Activated CD4-positive, alpha-beta T cell treated with anti-CD3 and anti-CD28 coated beads, Interleukin-2, amount 50 U/mL, for 48 hours (primary cell): ENCODE measurements at places on chromosomes 16 and 17.
A peak's percentile ranks its signal among the peaks of the same experiment; 100 is the strongest.

GRCh38 chr16:68249371-68249770 lies 4.2 kb downstream of the PLA2G15 start:
- DNase-seq: no peak

DNA sequence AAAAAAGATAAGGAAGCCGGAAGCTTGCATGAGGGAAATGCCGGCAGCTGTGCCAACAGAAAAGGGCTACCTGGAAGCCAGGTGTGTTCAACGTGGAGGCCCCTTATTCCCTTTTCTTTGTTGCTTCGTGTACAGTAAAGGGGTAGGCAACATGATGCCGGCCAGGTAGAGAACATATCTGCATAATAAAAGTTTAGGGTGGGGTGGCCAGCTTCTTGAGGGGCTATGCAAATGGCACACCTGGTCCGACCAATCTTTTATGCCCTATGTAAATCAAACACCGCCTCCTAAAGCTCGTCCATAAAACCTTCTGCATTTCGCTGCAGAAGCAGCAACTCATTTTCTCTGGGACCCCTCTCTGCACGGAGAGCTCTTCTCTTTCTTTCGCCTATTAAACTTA lies 911.6 kb downstream of the KCNJ2 start:
- no peak for DNase-seq

DNA sequence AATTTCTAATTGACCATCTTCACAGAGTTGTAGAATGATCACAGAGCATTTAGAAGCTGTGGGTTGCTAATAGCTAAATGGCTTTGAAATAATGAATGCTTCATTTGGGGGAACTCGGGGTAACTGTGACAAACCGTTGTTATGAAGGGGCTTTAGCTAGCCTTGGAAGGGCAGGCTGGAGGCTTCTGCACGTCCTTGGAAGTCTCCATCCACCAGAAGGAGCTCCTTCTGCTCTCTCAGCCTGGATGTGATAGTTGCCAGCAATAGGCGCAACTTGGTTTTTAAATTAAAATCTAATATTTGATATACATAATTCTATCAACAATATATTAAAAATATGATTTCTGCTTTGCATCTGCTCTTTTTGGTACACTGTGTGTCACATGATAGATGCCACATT lies 200.5 kb downstream of the RPTOR start:
- DNase-seq: no peak

DNA sequence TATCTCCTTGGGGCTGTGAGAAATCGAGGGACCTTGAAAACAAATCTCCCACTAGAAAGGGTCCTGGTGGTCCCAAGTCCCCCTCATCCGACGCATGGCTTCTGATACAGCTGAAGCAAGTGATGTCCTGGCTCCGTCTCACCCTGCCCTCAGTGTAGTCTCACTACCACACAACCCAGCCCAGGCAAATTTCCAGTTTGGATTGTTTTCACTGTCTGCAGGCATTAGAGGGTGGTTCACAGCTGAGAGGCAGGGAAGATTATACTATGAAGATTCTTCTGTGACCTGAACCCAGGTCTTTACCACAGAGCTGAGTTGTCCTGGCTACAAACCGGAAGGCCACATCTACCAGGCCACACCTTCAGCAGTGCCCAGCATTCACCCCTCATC lies 17.7 kb downstream of the ZNHIT3 start:
- no peak for DNase-seq

GRCh38 chr17:80263253-80264204 lies 2.9 kb downstream of the RNF213 start:
- DNase-seq: peak; percentile 87

GRCh38 chr16:47568351-47568750 lies 107.2 kb downstream of the PHKB start:
- DNase-seq: no peak

DNA sequence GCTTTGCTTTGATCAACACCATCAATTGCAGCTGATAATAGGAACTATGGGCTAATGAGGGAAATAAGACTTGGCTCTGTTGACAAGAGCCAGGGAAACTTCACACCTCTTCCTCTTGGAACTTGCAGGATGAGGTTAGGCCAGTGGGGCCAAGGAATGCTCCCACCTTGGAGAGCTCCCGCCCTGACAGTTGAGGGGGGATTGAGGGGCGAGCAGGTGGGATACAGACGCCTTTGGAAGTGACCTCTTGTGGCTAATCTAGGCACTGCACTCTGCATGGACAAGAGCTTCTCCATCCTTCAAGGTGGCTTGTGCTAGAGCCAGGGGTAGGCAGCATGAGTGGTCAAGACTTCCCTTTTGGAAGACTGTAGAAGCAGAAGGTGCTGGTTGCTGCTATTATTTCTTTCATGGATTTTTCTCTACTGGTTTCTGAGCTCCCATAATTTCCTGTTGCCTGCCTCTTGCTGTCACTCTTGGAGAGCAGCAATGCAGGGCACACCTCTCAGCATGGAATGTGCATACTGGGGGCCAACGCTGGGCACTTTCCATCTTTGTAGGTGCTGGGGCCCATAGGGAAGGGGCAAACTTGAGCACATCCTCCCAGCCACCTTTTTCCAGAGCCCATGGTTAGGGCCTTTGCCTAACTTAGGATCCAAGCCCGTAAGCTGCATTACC lies 2.3 kb upstream of the PHF12 start:
- DNase-seq: peak; percentile 44

DNA sequence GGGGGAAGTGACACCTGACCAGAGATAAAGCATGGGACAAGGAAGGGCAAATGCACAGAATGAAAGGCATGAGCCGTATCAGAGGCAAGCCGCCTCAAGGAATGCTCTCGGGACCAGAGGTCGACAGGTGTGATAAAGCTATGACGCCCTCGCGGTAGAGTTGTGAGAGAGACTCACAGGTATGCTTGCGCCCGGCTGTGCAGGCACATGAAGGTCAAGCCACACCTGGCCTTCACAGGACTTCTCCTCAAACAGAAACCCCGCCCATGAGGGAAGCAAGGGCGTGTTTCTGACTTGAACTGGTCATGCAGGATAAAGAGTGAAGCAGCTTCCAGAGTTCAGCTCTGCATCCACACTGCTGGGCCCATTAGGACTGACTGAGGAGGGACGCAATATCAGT lies 7.8 kb downstream of the NCBP3 start:
- no peak for DNase-seq

DNA sequence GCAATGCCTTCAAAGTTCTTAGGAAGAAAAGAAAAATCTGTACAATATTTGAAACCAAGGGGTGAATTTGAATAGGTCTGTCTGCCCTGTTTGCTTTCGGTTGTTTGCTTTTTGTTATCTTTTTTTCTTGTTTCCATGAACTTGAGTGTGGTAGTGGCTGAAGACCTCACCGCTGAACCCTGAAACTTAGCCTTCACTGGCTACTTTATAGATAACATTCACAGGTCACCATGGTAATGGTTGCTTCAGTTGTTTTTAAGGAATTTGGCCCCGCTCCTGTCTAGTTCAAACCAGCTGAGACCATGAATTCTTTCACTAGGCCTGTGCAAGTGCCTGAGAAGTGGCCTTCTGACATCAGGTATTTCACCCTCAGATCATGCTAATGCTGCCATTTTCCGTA lies 137.0 kb upstream of the PMFBP1 start:
- DNase-seq: no peak

DNA sequence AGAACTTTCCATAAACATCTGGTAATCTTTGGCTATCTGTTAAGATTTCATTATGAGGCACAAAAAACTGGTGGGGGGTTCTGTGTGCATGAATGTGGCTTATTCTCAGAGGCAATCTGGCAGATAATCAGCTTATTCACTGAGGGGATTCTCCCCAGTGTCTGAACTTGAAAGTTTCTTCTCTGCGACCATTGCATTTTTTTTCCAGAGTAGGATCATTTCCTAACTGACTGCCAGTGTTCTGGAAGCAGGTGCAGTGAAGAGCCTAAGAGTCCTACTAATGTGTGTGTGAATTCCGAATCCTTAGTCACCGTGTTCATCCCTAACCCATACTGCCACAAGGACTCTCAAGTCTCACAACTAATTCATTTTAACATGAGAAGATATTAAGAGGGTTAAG lies 64.9 kb upstream of the LRRC37A3 start:
- DNase-seq: peak; percentile 28

DNA sequence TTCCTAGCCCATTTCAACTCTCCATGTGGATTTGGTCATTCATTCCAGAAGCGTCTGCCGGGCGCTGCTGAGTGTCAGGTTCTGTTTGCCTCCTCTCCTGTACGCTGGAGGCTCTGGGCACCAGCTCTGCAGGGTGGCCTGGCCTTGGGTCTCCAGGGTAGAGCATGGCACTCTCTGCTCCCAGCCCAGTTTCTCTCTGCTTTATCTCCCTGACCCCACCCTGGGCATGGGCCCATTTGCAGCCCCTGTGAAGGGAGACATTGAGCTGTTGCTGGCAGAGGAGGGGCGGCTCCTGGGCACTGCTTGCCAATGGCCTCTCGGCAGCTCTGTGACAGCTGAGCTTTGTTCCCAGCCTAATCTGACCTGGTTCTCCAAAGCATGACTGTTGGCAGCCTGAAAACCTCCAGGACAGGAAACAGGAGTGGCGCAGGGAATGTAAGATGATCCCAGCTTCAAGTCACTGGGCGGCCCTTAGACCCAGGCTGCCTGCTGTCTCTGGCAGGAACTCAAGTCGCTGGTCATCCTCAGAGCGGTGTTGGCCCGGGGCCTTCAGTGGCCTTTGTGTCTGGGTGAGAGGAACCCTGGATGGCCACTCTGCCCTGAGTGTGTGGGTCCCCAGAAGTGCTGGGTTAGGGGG lies 146.8 kb downstream of the SEC14L1 start:
- no peak for DNase-seq

DNA sequence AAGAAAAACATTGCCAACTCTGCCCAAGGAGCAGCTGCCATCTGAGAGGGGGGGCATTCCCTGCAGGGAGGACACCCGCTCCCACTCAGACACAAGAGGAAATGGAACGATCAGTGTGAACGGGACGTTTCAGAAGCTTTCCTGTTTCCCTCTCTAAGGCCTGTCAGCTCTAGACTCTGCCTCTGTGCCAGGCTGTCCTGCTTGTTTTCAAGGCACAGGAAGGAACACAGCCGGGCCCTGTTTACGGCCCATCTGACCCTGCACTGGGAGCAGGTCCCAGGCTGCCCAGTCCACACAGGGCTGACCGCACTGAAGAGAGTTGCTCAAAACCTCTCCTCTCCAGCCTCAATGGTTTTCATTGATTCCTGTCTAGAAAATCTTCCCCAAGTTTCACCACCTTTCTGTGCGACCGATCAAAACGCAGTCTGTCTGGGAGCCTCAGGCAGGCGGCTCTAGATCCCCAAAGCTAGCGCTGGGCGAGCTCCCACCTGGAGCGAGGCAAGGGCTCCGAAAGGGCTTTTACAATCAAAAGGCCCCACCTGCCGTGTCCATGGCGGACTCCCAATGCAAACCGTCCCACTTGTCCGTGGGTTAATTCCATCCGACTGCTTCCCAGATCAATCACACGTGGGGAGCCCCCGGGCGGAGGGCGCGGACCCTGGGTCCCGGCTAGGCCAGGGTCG lies 1.5 kb downstream of the PIEZO1 start:
- DNase-seq: peak; percentile 36

GRCh38 chr17:80423536-80424225 lies 8.7 kb downstream of the ENDOV start:
- DNase-seq: no peak

GRCh38 chr17:57861000-57861789 lies 11.4 kb upstream of the MRPS23 start:
- peak; percentile 38 for DNase-seq

- peak; percentile 22 for DNase-seq
These were observed 454 bp downstream of the CCDC40 start for GRCh38 chr17:80036715-80037477.

DNA sequence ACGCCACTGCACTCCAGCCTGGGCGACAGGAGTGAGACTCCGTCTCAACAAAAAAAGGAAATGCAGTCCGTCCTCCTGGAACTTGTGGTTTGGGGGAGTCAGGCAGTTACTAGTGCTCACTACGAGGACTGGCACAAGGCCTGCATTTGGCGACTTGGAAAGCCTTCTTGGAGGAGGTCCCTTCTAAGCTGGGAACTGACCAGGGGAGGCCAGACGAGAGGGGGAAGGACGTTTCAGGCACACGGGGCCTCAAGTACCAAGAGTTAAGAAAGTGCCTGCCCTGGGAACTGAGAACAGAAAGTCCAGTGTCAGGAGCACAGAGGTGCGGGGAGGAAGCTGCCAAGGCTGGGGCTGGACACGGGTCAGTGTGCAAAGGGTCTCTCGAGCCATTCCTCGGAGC lies 89.9 kb downstream of the ABR start:
- DNase-seq: no peak

GRCh38 chr17:59311051-59311468 lies 20.4 kb upstream of the YPEL2 start:
- peak; percentile 19 for DNase-seq

- no peak for DNase-seq
These were observed 22.8 kb upstream of the FA2H start for GRCh38 chr16:74797414-74797813.

DNA sequence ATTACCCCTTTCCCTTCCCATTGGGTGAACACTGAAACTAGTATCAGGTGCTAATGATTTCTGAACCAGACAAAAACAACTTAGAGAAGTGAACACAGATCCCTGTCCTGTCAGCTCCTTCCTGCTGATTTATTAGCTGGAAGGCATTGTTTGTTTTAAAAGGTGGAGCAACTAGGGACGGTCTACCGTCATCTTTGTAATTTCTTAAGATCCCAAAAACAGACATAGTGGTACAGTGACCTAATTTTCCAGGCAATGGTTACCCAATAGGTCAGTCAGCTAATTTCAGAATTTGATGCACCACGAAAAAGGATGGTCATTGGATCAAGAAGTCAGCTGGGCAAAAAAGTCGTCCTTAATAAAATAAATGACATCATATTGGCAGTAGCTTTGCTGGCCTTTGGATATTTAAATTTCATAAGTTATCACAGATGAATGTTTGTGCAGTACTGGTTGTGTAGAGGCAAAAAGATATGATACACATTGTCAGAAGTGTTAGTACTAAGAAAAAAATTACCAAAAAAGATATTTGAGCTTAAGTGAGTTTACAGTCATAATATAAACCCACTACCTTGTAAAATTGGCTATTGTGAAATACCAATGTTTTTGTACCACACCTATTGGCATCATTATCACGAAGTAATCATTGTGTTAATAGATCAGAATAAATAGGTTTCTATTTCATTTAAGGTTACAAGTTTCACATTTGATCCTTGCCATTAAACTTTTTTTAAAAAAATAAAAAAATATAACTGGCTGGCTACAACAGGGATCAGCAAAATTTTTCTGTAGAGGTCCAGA lies 27.2 kb upstream of the KCNJ16 start:
- no peak for DNase-seq

GRCh38 chr17:32226886-32227285 lies 38.7 kb upstream of the RHBDL3 start:
- DNase-seq: no peak

DNA sequence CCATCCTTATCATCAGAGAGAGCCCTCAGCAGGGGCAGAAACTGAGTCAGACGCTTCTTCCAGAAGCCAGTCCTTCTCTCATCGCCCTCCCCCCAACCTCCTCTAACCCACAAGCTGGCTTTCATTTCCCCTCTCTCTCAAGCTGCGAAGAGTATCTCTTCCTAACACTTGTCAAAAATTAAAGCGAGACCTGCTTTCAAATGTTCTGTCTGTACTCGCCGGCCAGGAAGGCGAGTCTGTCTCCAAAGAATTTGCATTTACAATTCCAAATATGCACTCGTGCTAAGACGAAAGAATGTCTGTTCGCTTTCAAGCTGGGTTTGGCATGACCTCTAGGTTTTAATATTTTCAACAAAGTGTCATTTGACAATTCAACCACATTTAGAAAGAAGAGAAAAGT lies 140.4 kb downstream of the RGS9 start:
- no peak for DNase-seq

GRCh38 chr16:56341656-56342399 lies 83.5 kb downstream of the AMFR start:
- DNase-seq: no peak
